ENCODE measurements at places on chromosomes 13 and 19.

DNA sequence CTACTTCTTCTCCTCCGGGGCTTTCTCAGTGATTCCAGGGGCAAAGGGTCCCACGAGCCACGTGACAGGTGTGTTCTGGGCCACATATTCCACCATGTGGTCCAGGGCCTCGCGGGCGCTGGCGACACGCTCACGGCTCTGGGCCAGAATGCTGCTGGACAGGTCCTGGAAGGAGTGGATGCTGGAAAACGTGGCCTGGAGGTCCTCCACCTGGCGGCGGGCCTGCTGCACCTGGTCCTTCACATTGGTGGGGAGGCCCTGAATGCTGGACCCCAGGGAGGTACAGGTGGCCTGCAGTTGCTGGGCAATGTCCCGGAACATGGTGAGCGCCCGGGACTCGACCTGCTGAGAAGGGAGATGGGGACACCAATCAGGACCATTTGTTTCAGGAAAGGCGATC, 7.7 kb upstream of the TICAM1 start:
- no peak for DNase-seq

DNA sequence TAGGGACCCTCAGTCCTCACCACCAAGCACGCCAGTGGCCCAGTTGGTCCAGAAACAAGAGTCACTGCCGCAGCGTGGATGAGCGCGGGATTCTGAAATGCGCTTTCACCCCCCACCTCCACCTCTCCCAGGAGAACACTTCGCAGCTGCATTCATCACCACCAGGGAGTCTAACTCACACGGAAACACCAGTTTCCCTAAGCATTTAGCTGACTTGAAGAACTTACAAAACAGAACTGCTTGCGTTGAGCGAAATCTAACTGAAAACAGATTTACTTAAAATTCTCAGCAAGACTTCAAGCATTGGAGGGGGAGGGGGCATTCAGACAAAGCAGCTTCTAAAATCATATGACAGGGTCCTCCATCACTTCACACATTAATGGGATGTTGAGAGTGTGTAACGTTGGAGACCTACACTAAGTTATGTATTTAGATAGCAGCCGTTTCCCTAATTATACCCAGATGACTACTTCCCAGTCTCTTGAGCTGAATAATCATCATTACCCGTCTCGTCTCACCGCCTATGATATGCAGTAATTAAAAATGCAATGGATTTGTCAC, 258.2 kb upstream of the IRS2 start:
- DNase-seq = no peak

DNA sequence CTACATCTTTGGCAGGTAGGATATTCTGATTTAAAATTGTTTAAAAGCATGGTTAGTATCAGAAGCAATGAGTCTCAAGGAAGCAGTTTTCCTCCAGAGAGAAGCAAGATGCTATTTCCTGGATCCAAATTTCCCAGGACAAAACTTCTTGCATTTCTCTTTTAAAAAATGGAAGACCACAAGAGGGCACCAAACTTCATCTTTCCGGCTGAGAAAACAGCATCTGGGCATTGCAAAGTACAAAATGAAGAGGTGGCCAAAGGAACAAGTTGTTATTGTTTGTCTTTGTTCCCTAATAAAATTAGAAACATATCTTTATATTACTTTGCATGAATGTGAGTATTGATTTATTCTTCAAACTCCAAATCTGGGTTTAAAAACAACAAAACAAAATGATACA, 60.0 kb upstream of the LRCH1 start:
- no peak for DNase-seq

DNA sequence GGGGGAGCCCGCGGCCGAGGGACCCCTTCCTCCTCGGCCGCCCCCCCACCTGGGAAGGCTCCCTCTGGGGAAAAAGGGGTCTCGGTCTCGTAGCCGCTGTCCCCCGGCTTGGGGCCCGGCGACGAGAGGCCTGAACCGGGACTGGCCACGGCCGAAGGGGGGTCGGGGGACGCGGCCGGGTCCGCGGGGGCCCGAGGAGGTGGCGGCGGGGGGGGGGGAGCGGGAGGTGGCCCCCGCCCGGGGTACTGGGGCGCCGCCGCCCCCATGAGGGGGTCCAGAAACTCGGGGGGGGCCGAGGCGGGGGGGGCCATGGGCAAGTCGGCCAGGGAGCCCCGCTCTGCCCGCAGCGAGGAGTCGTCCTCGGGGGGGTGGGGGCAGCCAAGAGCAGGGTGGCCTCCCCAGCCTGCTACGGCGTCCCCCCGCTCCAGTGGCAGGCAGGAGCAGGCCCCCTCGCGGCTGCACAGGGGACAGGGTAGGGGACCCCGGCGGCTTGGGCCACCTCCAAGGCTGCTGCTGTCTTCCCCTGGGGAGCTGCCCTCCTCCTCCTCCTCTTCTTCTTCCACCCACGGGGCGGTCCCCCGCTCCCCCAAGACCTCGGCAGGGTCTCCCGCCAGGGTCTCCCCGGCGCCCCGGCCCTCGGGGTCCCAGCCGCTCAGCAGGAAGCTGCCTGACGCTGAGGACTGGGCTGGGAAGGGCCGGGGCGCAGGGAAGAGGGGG, 12.9 kb downstream of the LMTK3 start:
- no peak for DNase-seq

- DNase-seq = no peak
Measured at GRCh38 chr19:18317961-18318800, 4.7 kb downstream of the LSM4 start.

DNA sequence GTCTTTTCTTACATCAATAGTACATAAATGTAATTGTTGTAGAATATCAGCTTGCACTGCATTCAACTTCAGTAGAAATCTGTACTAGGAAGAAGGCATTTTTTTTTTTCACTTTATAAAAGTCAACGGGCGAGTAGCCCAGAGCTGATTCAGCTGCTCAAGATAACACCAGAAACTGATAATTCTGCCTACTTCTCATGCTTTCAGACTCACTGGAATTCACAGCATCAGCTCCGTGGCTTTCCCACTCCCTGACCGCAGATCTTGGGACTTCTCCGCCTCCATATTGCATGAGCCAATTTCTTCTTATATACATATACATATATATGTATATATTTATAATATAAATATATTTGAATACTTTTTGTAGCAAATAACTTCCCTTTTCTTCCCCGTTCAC, 263.1 kb upstream of the RXFP2 start:
- no peak for DNase-seq

DNA sequence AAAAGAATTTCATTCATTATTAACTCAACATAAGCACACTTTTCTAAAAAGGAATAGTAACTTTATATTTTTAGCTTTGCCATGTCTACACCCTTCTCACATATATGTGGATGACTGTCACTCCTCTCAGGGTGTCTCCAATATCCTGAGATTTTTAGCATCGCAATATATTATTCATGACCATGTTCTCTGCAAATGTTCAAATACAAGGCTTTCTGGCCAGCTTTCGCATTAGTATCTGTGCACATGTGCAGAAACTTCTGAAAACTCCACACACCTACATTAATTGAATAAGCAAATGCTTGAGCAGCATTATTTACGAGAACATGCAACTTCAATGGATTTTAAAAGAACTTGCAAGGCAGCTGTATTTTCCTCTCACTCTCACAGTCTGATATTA, 334.8 kb downstream of the PCDH9 start:
- DNase-seq = no peak

GRCh38 chr13:27496006-27496405, 45.6 kb upstream of the MTIF3 start:
- no peak for DNase-seq

GRCh38 chr19:51810223-51810622, 15.3 kb downstream of the FPR3 start:
- DNase-seq = no peak

GRCh38 chr19:2846180-2846894, 5.1 kb downstream of the ZNF555 start:
- no peak for DNase-seq

GRCh38 chr19:48493718-48494401, 17.8 kb downstream of the LMTK3 start:
- DNase-seq = no peak

GRCh38 chr19:31705656-31706055, 356.4 kb upstream of the TSHZ3 start:
- DNase-seq = no peak

DNA sequence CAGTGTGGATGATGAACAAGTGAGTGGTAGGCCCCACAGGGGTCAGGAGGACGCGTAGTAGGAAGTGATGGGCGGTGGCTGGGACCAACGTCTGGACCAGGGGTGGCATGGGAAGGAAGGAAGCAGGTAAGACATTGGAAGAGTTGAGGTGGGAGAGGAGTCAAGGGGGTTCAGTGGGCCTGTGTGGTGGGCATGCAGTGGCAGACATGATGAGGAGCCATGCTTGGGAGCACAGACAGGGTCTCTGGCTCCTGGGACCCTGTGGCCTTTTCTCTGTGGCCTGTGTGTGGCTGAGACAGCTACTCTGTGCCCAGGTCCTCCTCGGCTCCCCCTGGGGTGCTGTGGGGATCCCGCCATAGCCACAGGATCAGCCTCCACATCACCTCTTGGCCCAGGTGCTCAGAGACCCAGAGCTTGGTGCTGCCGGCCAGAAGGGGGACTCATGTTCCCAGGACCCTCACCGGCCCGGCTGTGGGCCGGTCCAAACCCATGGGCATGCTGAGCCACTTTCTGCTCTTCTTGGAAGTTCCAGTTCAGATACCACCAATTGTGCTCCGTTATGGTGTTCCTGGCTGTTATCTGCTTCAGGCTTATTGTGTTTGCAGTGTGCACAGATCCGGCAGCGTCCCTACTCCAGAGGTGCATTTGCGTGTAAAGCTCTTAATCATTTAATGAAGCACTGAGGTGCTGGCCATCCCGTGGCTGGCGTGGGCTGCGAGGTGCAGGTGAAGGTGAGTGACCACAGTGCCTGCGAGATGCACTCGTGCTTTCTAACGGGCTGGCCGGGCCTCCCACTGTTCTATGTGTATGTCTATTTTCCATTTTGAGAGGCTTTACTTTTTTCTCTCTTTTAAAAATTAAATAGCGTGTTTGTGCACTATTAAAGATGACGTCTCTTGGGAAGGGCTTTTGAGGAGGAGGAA, 147.9 kb downstream of the TEX29 start:
- DNase-seq = no peak

- DNase-seq = no peak
Measured at GRCh38 chr13:37481011-37481884, 117.3 kb downstream of the POSTN start.

GRCh38 chr19:2239771-2240770, 3.4 kb downstream of the SF3A2 start:
- DNase-seq = no peak

- no peak for DNase-seq
Measured at GRCh38 chr13:21934284-21934683, 263.4 kb downstream of the FGF9 start.

GRCh38 chr13:40440990-40441820, 225.2 kb downstream of the FOXO1 start:
- DNase-seq = no peak

- DNase-seq = no peak
Measured at GRCh38 chr19:45670670-45671453, 2.8 kb downstream of the GIPR start.

DNA sequence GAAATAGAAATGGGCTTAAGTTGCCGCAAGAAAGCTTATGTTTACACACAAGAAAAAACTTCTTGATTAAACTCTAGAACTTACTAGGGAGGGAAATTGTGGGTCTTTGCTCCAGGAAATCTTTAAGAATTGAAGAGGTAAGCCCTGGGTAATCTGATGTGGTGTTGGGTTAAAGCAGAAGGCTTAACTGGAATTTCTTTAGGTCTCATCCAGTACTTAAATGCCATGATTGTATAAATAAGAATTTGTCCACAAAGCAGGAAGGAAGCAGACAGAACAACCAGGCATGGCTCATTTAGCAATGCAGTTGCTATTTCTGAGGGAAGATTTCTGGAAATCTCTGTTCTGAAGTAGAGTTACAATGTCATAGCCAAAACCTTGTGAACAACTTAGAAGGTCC, 360.4 kb downstream of the KLF5 start:
- no peak for DNase-seq

DNA sequence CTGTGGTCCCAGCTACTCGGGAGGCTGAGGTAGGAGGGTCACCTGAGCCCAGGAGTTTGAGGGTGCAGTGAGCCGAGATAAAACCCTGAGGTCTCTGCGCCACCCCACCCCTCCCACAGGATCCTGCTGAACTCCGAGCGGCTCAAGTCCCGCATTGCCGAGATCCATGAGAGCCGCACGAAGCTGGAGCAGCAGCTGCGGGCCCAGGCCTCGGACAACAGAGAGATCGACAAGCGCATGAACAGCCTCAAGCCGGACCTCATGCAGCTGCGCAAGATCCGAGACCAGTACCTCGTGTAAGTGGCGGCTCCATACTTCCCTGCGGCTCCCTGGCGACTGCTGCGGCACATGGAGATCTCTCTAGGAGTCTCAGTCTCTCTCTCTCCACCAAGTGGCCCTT, 6.6 kb upstream of the IFI30 start:
- DNase-seq = no peak

DNA sequence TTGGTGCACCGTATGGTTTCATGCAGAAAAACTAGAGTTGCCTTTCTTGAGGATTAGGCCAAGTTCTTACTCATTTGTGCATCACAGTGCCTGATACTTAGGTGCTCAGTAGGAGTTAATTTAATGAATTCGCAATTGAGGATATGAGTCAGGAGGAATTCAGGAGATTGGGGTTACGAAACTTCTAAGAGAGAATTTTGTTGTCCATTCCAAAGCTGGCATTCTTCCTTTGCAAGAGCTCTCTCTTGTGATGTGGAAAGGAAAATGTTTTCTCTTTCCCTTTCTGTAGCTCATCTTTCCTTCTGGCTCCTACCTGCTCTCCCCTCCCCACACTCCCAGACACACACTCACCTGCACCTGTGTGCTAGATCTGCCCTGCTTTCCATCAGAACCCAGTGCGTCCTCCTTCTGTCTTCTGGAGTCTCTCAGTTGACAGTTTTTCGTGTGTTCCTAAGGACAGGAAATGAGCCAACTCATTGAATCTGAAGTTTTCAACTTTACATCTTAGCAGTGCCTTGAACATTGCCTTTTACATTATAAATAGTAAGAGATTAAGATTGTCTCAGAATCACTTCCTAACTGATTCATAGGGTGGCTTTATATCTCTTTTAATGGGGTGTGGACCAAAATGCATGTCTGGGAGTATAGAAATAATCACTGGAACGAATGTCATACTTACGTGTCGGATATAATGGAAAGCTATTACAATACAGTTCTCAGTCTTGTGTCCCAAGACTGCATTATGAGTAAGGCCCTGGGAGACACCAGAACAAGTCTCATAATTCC, 19.7 kb upstream of the ERCC5 start:
- no peak for DNase-seq

- DNase-seq = no peak
Measured at GRCh38 chr13:22114630-22115311, 443.9 kb downstream of the FGF9 start.

All from cortex of kidney (tissue), 1 donor.